ENCODE measurements at places on chromosomes 12 and 14.

DNA sequence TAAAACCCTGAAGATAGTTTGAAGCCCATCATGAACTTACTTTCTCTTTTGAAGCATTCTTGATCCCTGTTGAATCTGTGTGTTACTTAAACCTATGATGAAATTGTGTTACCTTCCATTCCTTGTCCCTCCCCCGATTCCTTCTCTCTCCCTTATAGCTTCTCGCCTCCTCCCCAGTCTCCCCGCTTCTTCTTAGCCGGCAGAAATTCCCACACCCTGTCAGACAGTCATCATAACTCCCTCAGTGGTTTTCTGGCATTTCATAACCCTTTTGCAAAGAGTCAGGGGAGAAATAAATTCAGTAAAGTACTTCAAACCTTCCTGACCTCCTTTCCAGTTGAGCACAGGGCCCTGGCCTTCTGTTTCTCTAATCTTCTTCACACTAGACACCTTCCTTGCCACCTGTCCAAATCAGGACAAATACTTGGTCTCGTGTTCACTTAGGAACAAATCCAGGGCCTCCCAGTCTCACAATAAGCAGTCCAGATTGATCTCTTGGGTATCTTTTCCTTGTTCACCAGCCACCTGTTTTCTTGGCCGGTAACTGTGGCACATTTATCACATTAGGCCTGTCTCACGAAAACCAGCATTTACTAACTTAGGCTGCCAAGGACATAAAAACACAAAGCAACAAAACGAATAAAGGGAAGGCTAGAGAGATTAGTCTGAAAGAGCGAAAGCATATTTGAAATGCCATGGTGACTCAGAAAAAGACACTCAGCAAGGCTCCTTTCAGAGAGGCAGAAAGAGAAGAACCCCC lies 355.9 kb downstream of the TMTC2 start:
- DNase-seq = no peak

DNA sequence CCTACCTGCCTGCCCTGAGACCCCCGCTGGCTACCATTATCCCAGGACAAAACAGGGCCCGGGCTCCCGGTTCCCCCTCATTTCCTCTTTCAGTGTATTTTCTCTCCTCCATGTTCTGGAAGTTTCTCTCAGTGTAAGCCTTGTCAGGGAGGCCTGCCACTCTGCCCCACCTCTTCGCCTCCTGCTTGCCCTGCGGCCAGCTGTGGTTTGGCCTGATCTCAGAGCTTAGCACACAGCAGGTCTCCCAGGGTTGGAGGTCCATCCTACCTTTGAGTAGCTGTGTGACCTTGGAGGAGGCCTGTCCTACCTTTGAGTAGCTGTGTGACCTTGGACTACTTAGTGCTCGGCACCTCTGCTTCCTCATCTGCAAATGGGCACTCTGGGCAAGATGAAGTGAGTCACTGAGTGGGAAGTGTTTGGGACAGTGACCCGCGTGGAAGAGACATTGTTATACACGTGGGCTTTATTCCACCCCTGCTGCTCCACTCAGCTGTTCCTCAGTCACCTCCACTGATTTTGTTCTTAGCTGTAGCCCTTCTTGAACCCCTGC lies 212.7 kb downstream of the ZFP36L1 start:
- no peak for DNase-seq

DNA sequence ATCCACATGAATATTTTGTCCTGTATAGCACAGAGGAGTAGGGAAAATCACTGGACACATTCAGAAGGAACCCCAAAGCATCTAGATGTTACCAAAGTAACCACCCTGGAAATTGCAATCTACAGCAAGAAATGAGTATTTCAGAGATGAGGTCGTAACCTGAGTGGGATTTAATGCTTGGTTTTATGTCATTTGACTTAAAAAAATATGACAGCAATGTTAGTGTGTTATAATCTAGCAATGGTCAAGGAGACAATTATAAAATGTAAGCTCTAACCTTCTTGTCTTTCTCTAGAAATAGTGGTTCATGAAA lies 256.6 kb downstream of the NAV3 start:
- DNase-seq = no peak

DNA sequence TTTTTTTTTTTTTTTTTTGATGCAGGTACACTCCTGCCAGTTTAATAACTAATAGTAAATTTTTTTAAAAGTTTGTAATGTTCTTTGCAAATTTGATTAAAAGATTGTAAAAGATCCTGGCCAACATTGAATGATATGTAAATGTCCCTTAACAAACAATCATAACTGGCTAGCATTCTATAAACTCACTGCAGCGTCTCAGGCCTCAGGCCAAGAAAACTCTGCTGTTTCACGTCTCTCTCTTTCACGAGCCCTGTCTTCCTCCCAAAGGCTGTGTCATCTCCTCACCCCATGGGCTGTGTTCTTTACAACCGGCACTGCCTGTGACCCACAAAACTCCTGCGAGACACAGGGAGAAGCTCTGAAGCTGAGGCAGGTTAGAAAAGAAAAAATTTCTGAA lies 103.3 kb downstream of the NUAK1 start:
- no peak for DNase-seq

- DNase-seq = peak; percentile 24
Observed at GRCh38 chr12:92290350-92290695, 144.7 kb upstream of the BTG1 start.

DNA sequence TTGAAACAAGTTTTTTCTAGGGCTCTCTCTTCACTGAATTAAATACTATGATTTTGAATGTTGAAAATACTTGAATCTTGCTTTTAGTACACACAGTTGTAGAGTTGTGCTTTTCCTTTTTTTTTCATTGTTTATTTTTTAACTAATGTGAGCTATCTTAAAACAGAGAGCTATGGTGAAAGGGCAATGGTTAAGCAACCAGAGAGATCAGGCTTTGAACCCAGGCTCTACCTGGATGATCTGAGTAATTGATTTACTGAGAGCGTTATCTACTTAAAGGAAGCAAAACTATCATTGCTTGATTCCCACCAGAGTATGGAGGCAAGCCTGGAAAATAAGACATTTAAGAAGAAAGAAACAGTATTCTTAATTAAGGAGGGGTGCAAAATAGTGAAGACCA lies 138.6 kb downstream of the DUSP6 start:
- no peak for DNase-seq

DNA sequence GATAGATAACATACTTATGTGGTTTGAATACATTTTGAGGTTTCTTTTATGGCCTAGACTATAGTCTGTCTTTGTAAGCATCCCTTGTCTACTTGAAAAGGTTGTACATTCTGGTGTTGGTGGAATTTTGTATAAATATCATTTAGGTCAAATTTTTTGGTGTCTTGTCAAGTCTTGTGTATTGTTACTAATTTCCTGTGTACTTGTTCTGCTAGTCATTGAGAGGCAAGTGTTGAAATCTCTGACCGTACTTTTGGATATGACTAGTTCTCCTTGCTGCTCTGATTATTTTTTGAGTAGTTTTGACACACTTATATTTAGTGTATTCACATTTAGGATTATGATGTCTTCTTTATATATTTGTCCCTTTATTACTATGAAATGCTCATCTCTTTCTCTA lies 219.6 kb downstream of the CCDC91 start:
- DNase-seq = no peak

- DNase-seq = no peak
Observed at GRCh38 chr12:67884596-67884995, 104.7 kb upstream of the IFNG-AS1 start.

GRCh38 chr12:106774808-106775524 lies 484 bp downstream of the RIC8B start:
- DNase-seq = peak; percentile 39

DNA sequence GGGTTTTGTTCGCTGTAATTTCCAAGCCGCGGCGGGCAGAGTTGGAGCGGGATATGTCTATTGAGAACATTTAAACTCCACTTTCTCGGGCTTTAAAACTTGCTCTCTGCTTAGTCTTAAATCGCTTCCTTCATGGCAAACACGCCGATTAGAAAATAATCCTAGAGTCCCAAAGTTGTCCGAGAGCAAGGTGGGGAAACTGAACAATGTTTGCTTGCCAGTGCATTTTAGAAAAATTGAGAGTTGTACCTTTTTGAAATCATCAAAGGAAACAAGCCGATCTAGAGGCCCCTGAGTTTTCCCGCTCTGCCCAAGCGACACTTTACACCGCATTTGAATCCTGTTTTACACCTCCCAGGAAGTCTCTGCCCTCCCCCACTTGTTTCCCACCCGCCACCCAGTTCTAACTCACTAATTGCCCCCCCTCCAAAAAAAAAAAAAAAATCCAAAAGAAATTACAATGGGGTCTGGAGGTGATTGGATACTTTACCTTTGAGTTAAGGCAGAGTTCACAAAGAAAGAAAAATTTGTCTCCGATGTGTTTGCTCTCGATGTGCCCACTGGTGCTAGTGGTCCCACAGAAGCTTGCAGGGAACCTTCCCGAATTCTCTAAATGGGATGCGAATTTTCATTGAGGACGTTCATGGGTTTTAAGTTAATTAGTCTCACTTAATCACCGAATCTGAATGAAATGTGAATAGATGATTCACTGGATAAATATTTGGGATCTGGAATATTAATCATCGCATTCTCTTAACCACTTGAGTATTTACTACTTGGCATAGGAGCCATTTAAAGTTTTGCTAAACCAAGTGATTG lies 2.3 kb downstream of the HMGA2 start:
- DNase-seq = peak; percentile 49

- DNase-seq = no peak
Observed at GRCh38 chr12:110922652-110923051, 2.3 kb upstream of the MYL2 start.

Data from AG08396 (cell line).